Heart left ventricle (tissue), 16 donors: ENCODE measurements at places on chromosomes 16 and 17. TPM values are rescaled to one million over a fixed set of nuclear protein-coding genes. Genes with fewer than 3 reads are reported as not detected.

The GPRC5C gene
- polyA plus RNA-seq: 35.3 TPM

The OR1A1 gene
- not detected for polyA plus RNA-seq

The HBA2 gene
- 3.6 TPM for polyA plus RNA-seq

The TM4SF5 gene
- not detected for polyA plus RNA-seq

The KCNH4 gene
- 0.10 TPM for polyA plus RNA-seq

The P2RX1 gene
- polyA plus RNA-seq: 1.4 TPM

The CCL14 gene
- polyA plus RNA-seq: 15.5 TPM

The TMEM219 gene
- polyA plus RNA-seq: 72.3 TPM

The NUPR1 gene
- polyA plus RNA-seq: 103 TPM
